ENCODE measurements at places on chromosomes 11 and 22.
A peak's percentile ranks its signal among the peaks of the same experiment; 100 is the strongest.

- DNase-seq, result peak; percentile 60
Observed at GRCh38 chr11:15941206-15941770, 415.1 kb downstream of the SOX6 start.

DNA sequence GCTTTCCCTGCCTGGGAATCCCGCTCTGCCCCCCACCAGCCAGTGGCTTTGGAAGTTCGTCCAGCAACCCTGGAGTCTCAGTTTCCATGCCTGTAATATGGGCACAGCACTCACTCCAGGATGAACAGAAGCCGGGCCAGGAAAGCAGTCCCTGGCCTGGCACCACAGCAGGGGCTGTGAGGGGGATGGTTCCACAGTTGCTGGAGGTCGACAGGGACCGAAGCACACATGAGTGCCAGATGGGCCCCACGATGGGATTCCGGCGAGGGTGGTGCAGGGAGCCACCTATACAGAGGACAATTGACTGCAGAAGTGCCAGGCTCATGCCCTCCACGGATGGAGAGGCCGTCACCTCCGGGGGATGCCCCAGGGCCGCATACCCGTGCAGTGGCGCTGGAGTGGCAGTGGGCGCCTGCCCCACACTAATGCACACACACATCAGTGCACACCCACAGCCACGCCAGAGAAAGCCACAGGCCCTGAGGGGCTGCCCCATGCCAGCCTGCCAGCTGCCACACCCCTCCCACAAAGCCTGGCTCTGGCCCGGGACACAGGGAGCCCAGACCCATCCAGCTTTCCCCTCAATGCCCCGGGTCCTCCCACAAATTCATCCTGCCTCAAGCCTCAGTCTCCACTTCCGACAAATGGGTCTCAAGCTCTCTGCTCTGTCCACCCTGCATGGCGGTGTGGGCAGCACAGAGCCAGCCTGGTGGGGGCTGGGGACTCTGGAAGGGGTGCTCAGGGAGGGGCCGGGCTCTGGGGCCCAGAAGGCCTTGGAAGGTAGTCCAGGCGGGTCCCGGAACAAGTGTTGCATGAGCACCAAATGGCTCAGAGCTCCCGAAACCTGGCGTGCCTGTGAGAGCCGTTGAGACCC is 9.7 kb downstream of the ASCL2 start:
- DNase-seq, result no peak

- DNase-seq, result no peak
Observed at GRCh38 chr11:95296621-95297025, 65.6 kb upstream of the SESN3 start.

- DNase-seq, result no peak
Observed at GRCh38 chr11:81005595-81005994, 1564.8 kb upstream of the TENM4 start.

- no peak for DNase-seq
Observed at GRCh38 chr22:23781065-23781464, 5.7 kb upstream of the SMARCB1 start.

- peak; percentile 23 for DNase-seq
Observed at GRCh38 chr11:17505146-17505545, 28.5 kb upstream of the ABCC8 start.

DNA sequence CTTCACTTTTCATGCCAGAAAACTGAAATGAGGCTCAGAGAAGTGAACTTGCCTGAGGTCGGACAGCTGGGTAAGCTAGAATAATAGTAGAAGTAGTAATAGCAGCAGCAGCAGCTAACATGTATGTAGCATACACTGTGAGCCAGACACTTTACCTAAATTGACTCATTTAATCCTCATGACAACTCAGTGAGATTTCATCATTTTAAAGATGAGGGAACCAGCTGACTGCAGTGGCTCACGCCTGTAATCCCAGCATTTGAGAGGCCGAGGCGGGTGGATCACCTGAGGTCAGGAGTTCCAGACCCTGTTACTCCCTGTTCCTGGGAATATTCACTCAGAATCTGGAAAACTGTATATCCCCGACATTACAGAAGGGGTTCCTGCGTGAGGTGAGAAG is 154.5 kb downstream of the DBX1 start:
- no peak for DNase-seq

DNA sequence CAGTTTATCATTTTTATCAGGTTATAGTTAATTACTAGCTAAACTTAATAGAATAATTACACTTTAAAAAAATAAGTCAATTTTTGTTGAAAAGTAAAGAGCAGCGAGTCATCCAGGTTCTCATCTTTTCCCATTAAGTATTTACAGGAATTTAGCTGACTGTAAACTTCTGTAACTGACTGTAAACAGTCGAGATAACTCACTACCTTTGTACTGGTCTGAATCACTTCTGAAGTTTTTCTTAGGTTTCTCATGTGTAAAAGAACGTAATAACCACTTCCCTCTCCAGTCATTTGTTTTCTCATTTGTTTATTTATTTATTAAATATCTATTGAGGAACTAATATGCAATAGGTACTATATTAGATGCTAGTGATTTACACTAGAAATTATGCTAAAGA is 270.8 kb downstream of the DYNC2H1 start:
- DNase-seq, result no peak

- DNase-seq, result no peak
Observed at GRCh38 chr11:77866336-77866735, 45.4 kb downstream of the AAMDC start.

DNA sequence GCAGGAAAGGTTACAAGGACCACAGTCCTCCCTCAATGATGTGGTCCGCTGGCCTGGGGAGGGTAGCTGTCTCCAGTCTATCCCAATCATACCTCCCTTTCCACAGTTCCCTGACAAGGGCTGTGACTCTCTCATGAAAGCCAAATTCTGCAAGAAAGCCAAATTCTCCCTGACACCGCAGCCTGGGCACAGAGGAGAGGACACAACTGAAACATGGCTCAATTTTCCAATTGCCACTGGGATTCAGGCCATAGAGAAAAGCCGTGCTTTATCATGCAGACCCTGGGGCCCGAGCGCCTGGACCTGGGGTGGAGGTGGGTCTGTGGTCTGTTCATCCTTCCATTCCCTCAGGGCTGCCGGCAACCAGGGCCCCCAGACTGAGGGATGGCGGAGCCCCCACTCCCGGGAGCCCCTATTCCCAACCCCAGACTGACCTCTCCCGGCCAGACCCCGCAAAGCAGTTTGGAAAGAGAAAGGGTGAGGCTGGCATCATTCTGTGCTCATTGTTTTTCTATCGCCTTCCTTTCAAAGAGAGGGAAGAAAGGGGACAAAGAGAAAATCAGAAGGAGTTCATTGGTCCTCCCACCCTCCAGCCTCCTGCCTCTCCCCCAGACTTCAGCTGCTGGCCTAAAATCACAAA is 239.5 kb downstream of the BUD13 start:
- no peak for DNase-seq

DNA sequence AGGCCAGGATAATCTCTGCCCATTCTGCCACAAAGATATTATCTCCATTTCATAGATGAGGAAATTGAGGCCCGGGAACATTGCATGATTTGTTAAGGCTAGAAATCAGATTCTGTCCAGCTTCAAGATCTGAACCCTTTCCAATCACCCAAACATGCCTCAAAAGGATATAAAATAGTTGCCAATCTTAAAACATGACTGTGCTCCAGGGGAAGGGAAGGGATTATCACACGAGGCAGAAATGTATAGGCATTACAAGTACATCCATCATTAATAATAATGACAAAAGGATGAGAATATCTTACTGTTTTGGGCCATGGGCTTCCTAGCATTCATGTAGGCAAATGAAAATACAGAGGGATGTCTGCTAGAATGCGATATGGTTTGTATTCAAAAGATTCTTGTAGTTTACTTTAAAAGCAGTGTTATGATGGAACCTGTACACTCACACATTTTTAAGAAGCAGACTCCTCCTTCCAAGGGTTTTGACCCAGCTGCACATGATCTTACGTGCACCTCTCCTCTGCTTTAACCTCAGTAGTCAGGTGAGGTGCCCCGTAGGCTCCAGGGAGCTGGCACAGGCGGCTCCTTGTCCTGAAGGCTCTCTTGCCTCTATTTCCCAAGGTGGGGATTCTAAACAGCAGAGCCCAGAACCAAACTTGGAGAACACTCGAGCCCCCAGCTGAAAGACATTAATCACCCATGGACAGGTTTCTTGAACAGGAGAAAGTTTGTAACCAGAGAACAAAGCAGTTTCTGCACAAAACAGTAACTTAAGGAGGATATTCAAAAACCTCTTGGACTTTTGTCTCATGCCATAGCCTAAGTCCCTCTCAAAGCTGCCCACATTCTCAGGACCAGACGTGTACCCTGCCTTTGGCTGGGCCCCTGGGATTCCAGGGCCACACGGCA is 36.0 kb downstream of the PARVA start:
- no peak for DNase-seq

GRCh38 chr22:45096256-45096907 is 67.3 kb upstream of the NUP50 start:
- no peak for DNase-seq

DNA sequence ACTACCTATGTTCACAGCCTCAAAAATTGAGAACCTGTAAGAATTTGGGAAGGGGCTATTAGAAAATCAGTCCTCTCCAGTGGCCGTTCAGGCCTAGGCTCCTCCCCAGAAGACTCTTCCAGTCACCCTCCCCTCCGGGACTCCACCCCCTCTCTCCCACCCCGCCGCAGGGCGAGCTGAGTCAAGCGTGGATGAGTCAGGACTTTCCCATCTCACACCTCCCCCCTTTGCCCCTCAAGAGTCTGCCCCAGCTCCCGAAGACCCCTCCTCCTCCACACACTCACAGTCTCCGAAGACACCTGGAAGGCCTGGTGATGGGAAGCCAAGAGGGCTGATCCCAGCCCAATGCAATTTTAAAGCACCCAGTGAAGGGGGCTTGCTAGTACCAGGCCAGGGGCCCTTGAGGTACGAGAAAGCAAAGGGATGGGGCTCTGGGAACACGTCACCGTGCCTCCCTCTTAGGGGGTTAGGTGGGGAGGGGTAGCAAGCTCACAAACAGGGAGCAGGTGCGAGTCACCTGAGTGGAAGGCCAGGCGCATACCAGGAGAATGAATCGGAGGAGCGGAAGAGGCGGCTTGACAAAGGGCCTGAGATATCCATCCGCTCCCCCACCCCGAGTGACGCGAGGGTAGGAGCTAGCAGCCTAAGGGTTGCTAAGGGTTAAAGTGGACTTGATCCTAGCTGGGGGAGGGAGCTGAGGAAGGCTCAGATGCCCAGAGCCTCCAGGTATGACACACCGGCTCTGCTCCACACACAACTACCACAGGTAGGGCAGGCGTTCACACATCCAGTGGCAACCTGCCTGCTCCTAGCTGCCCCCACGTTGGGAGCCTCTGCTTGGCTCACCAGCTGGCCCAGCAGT is 13.6 kb downstream of the BCL9L start:
- peak; percentile 84 for DNase-seq

DNA sequence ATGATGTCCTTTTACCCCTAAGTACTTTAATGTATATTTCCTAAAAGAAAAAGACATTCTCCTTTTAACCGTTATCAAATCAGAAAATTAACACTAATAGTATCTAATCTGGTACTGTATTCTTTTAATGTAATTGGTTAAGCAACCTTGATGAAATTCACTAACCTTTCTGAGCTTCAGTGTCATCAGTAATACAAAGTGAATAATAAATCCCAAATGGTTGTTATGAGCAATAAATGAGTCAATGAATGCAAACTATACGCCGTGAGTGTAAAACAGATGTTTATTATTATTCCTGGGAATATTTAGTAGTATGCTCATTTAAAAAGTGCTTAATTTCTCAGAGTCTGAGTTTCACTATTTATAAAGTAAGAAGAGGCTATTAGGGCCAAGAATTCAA is 21.5 kb downstream of the UEVLD start:
- no peak for DNase-seq

DNA sequence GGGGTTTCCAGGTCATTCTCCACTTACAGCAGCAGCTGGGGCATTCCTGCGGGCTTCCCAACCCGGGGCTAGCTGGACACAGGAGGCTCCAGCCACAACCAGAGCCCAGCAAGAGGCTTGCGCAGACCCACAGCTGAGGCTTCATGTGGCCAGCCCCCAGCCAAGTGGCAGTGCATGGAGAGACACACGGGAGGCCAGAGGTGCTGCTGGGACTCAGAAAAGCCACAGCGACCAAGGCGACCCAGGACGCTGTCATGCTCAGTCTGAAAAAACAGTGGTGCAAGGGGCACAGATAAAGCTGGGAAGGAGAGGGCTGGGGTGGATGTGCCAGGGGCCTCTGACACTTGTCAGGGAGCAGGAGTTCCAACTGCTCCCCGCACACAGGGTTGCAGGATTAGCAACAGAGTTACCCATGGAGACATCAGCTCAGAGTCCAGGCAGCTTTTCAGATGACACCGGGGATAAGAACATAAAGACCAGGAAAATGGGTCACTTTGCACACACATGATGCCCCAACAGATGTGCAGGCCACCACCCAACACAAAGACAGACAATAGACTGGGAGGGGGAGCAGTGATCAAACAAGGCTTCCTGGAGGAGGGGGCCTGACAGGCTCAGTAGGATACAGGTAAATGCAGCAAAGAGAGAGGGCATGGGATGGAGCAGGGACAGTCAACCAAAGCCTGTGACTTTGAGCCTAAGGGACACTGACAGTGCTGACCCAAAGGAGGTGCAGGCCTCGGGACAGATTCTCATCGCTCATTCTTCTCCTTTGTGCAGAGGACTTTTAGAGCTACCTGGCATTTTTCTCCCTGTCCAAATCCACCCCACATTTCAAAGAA is 6.9 kb upstream of the NEAT1 start:
- peak; percentile 39 for DNase-seq

GRCh38 chr22:43077121-43077877 is 11.9 kb downstream of the TTLL1 start:
- DNase-seq, result peak; percentile 72

DNA sequence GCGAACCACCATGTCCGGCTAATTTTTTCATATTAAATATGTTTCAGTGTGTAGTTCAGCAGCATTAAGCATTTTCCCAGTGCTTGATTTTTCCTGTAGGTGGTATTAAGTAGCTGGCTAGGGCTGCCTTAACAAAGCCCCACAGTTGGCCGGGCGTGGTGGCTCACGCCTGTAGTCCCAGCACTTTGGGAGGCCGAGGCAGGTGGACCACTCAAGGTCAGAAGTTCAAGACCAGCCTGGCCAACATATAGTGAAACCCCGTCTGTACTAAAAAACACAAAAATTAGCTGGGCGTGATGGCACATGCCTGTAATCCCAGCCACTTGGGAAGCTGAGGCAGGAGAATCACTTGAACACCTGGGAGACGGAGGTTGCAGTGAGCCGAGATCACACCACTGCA is 33.5 kb upstream of the TOLLIP start:
- DNase-seq, result no peak

DNA sequence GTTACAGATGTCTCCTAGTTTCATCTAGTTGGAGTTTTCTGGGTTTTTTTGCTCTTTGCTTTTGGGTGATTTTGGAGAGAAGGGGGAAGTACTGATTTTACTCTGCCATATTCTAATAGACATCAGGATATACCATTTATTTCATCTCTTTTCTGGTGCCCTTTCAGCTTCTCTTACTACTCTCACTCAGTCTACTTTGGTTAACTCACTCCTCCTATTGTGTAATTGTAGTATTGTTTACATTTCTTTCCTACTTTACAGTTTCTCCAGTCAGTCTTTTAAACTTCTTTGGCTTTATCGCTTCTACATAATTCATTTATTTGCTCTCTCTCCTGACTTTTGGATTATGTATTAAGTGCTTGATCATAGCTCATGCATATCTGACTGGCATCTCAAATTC is 6.5 kb downstream of the ANKRD42 start:
- DNase-seq, result no peak

Measured in Right ventricle myocardium superior (tissue), 1 donor.